ENCODE measurements at places on chromosomes 13 and 19.

DNA sequence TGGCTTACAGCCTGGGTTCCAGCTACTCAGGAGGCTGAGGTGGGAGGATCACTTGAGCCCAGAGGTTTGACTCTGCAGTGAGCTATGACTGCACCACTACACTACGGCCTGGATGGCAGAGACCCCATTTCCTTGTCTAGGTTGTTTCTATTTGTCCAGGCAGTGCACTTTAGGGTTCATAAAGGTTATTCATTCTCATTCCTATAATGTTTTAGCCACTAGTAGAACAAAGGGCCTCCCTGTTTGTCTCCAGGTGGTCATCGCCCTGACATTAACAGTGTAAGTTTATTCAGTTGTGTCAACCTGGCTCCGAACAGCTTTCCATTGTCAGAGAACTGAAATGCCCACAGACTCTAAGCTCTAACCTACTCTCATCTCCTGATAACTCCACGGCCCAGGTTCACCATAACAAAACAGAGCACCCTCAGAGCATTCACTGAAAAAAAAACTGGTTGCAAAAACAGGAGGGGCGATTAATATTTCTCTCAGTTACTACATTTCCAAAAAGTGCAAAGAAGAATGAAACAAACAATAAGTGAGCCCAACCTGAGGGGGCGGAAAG, 37.1 kb downstream of the SMAD9 start:
- DNase-seq, result no peak

GRCh38 chr13:29703421-29703820, 107.9 kb upstream of the SLC7A1 start:
- DNase-seq, result no peak

- DNase-seq, result no peak
Observed at GRCh38 chr19:19269952-19270694, 3.0 kb downstream of the TM6SF2 start.

DNA sequence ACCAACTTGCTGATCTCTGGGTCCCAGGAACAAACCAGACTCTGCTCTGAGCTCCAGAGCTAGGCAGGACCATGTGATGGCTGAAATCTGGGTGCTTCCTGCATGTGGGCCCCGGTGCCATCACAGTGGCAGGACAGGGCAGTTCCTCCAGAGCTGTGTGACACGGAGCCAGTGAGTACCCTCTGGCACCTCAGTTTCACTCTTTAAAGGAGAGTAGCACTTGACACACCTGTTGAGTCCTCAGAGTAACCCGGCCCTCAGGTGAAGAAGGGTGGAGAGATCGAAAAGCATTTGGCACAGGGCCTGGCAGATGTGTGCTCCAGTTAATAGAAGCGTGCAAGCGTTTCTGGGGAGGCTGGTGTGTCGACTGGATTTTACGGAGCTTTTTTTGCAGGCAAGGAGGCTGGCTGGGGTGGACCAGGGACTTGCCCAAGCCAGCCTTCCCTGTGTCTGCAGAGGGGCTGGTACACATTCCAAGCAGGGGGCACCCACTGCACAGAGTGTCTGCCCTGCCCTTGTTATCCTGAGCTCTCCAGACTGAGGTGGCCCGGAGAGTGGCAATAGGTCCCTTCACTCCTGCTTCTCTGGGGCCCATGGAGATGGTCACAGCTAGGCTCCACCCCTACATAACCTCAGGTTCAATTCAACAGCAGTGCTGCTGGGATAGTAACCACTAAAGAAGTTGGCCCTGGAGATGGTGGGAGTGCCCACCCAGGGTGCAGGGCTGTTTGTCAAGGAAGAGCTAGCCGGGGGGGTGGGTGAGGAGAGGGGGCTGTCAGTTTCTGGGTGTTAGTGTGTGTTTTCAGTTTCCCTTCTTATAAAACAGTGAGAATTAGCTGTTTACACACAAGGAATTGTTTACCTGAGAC, 8.3 kb downstream of the RPS19 start:
- DNase-seq, result no peak

DNA sequence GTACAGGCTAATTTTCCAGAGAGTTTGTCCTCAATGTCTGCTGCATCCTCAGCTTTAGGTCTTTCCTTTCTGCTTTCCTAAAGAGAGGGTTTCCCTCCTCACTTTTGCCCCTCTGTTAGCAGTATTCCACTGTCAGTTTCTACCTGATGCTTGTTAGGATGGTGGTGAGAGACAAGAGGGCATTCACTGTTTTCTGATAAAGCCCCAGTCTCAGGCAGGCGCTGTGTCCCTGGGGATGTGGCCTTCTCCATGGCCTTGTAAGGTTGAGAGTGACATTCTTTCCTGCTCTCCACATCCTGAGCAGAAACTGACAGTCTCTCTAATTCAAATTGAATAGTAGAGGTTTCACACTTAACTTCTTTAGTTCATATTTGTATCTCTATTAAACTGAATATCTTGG, 14.9 kb downstream of the C13orf42 start:
- DNase-seq, result no peak

DNA sequence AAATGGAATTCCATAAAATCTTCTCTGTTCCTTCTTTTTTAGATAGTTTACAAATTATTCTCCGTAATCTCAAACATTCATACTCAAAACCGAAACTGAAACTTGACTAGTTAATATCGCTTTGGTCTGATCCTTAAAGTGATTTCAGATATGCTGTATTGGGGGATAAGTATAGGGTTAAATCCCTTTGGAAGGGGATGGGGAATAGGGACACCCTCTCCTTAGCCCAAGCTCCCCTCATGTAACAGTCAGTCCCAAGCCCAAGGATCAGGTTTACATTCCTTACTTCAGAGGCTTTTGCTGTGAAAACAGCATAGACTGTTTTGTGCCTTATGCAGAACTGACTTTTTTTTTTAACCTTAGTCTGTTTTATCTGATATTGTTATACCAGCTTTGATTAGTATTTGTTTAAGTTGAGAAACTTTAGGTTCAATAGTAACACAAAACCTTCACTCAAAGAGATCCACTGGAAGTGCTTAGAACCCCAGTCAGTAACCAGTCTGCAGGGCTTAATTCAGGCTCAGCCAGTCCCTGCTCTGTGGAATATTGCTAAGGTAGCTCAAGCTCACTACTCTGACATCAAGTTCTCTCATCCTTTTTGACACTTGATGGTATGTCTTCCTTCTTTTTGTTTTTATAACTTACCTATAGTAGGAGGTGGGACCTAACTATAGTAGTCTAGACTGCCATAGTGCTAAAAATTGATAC, 10.5 kb downstream of the CDADC1 start:
- no peak for DNase-seq

DNA sequence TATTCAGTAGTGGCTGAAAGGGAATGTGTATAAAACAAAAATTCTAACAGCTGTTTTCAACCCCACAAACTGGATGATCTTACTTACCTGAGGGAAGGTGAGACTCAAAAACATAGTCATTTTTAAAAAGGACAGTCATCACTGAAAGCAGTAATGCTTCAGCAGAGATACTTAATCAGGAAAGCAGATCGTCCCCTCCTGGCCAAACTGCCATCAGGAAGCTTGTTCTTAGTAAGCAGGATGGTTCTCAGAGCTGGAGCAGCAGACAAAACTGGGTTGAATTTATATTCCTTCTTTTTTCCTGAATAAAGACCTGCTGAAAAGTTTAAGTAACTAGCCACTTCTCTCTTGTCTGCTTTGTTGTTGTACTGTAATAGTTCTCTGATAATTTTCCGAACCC, 1156.5 kb downstream of the OLFM4 start:
- no peak for DNase-seq

Measured in dorsolateral prefrontal cortex (tissue), 122 donors.